ENCODE measurements at places on chromosomes 11 and 22.

DNA sequence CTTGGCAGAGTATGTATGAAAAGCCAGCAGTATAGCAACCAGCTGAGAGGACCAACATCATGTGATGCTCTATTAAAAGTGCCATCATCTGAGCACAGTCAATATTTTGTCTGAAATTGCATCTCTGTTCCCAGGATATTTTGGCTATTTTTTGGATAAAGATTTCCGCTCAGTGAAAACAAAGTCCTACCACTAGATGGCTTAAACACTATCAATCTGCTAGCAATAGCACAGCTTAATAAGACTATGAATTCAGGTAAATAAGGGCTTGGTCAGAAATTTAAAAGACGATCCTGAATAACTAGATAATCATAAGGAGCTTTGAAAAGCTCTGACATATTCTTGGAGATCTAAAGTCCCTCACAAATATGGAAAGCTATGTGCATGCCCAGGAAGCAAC, 74.4 kb downstream of the MS4A13 start:
- DNase-seq, result no peak

- DNase-seq, result no peak
Observed at GRCh38 chr22:24333301-24333700, 62.7 kb downstream of the SPECC1L start.

DNA sequence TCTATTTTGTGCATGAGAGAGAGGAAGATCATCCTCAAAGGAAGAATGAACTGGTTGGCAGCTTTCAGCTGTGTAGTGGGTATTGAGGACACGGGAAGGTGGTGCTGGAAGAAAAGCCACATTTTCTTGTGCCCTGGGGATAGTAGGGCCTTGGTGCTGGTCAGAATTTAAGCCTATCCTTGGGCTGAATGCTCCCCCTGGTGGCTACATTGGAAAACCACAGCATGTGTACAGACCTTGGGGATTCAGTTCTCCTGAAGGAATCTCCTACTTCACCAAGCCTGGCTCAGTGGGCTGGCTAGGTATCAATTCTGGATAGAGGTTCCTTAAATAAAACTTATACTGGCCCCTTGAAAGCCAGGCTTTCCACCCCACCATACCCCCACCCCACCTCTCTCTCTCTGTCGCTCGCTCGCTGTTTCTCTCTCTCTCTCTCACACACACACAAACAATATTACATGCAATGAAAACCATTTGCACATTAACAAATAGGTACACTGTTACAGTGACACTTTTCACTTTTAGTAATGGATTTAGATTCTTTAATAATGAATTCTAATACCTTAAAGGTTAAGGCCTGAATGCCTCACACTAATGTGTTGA, 2.8 kb upstream of the OR51M1 start:
- peak; percentile 72 for DNase-seq

DNA sequence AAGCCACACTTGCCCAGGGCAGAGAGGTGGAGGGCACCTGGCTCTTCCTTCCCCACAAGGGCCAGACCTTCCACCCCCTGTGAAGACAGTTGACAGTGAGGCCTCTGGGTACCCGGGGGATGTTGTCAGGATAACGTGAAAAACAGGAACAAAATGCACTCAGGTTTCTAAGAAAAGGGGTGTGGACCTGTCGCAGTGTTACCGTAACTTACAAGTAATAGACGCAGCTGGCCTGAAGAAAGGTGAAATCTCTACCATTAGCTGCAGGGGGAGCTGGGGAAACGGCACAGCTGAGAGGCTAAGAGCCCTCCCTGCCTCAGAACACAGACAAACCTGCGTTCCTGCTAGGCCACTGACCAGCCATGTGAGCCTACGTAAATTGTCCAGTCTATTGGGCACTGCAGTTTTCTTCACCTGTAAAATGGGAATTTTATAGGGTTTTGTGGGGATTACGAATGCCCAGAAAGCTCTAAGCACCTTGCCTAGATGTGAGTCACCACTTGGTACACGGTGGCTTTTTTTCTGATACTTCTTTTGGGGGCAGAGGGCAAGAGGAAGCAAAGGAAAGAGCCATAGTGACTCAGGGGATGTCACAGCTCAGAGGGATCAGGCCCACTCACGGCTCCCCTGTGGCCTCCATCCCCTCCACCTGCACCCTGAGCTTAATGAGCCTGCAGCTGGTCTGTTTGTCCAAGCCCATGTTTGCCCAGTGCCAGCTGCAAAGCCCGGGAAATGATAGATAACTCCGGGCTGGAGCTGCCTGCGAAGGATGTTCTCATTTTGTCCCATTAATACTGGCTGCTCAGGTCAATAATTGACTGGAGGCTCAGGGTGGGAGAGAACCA, 18.4 kb upstream of the CABP7 start:
- DNase-seq, result no peak

DNA sequence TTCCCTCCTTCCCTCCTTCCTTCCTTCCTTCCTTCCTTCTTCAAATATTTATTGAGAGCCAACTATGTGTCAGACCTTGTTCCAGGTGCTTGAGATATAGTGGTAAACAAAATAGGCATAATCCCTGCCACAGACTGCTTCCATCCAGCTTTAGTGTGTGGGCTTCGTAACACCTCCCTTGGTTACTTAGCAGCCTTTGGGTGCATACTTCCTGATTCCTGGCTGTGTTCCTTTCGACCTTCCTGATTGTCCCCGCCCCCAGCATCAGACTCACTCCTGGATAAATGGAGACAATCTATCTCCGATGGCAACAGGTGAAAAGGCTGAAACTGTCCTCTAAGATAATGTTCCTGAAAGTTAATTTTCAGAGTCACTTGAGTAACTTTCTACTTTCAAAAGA, 13.5 kb downstream of the CCDC81 start:
- no peak for DNase-seq

DNA sequence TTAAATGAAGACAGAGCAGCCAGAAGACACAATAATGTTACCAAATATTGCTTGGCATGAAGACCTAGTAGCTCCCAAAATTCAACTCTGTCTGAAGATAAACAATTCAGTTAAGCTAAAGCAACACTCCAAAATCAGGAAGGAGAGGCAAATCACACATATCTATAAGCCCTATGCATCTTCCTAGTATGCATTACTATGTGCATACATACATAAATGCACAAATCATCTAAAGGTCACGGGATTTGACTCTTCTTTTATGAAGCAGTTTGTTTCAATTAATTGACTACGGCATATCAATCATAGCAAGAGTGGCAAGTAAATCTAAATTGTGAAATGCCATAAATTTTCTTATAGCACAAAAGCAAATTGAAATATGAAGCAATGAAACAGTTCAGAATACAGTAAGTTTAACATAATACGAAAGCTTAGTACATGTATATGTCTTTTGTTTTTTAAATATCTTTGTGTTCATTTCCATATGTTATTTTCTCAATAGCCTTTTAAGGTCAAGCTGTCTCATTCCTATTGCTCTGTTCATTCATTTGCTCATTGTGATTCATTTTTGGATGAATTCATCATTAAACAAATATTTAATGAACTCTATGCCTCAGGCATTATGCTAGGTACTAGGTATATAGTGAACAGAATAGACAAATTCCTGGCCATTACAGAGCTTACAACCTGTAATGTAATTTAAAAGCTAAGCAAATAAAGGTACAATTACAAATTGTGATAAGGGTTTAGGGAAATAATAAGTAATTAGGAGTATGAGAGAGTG, 540.5 kb downstream of the DLG2 start:
- peak; percentile 72 for DNase-seq

DNA sequence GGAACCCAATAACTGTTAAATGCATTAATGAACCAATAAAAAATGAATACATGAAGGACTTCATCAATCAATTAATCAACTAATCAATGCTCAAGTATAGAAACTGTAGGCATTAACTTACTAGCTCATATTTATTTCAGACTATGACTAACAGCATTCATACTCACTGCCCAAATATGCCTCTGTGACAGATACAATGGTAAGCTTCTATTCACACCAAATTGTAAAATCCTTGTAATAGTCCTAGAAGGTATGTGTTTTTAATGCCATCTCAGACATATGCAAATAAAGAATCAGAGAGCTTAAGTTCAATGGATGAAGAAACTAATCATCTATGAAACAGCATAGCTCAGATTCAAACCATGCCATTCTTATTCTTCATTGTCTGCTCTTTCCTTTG, 1253.6 kb upstream of the TENM4 start:
- DNase-seq, result no peak

GRCh38 chr11:1153105-1153950, 4.4 kb upstream of the MUC5AC start:
- no peak for DNase-seq

DNA sequence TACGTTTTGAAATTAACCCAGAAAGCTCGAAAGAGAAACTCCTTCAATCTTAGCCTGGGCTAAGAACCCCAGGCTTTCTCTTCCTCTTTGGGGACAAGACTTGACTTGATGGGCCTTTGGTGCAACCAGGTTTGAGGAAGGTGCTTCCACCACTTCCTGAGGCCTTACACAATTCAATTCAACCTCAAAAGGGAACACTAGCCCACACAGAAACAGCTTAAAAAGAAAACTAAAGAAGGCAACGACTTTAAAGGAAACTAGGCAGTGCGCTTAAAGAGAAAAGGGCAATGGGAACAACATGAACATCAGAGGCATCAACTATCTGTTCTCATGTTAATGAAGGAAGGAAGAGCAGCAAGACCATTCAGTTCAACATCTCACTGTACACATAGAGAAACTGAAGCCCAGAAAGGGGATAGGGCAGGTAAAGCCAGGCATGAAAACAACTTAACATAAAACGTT, 24.8 kb downstream of the PAK1 start:
- no peak for DNase-seq

GRCh38 chr11:12543596-12544415, 130.4 kb upstream of the TEAD1 start:
- DNase-seq, result no peak

GRCh38 chr11:133947321-133947756, 9.4 kb downstream of the IGSF9B start:
- peak; percentile 92 for DNase-seq

- DNase-seq, result peak; percentile 91
Observed at GRCh38 chr11:123062158-123062891, 389 bp upstream of the HSPA8 start.

- DNase-seq, result no peak
Observed at GRCh38 chr22:46390652-46391301, 55.3 kb downstream of the TRMU start.

GRCh38 chr22:19152942-19153883, 3.1 kb upstream of the GSC2 start:
- DNase-seq, result no peak

GRCh38 chr11:34167961-34168360, 62.5 kb downstream of the NAT10 start:
- no peak for DNase-seq

- no peak for DNase-seq
Observed at GRCh38 chr22:29194184-29194583, 11.5 kb upstream of the EMID1 start.

DNA sequence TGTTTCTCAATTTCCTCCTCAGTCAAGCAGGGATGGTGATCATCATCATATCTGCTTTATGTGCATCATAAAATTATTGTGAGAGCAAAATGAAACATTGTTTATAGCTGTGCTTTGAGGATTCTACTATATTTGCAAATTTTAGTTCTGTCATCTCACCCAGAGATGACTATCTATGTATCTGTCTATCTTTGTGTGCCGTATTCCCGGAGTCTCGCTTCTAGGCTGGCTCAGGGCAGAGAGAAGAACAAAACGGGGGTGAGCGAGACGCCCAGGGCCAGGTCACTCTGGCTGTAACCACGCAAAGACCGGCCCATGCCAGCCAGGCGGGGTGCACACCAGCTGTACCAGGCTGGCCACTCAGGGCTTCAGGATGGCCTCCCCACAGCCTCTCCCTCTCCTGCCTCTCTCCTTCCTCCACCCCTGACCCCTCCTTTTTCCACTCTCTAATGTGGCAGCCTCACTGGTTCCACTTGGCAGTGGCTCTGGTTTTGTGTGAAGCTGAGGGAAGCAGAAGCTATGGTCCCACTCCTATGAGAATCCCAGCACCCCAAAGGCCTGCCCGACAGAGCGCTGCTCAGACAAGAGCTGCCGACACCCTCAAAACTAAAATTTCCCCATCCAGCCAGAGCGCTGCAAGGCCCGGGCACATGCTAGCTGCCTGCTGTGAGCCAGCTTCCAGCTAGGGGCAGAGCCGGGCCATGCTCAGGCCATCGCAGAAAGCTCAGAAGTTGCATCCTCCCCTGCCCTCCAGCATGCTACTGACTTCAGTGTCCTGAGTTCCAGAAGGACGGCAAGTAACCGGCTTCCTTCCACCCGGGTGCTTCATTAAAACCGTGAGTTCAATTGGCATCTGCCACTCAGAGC, 139.5 kb upstream of the TBCEL start:
- DNase-seq, result no peak

DNA sequence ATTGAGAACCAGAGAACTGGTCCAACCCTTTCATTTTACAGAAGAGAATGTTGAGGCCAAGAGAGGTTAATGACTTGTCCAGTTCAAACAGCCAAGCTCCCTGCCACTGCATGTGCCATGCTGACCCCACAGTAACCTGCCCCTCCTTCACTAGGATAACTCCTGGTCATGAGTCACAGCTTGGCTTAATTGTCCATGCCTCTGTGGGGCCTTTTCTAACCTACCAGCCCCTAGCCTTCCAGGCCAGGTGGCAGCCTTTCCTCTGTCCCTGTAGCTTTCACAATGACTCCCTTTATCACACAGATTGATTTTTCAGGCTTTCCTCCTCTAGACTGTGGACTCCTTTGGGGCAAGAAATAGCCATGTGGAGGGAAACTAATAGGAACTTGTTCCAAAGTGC, 97.2 kb downstream of the PIWIL4 start:
- no peak for DNase-seq

GRCh38 chr22:30830907-30831306, 136.2 kb downstream of the OSBP2 start:
- peak; percentile 25 for DNase-seq

GRCh38 chr11:16591157-16591556, 147.3 kb upstream of the C11orf58 start:
- DNase-seq, result no peak

DNA sequence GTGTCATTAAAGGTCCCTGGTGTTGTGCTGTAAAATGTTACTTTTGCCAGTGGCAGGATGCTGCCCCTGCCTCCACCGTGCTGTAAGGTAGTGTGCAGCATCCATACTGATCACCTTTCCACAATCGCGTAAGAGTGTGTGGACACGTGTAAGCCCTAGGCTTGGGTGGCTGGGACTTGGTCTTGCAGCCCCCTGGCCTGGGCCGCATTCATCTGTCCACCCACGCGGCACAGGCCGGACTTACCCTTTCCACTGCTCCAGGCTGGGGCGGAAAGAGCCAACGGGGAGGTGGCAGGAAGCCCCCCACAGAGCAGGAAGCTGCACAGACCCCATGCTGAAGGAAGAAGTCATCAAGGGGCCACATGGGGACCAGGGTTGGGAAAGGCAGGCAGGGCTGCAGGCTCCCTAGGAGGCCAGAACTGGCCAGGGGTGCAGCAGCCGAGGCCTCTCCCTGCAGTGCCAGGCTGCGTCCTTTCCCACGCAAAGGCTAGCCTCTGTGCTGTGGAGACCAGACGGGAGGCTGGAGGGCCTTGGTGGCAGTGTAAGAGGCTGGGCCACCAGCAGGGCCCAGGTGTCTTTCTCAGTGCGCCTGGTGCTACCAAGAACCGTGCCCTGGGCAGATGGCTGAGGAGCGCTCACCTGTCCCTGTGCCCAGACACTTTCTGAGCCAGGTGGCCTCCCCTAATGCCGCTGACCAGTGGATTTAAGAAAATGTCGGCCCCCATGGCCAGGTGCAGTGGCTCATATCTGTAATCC, 11.7 kb upstream of the TMEM191C start:
- DNase-seq, result no peak

GRCh38 chr11:20102397-20102796, 57.9 kb downstream of the DBX1 start:
- DNase-seq, result no peak
